Mesenchymal stem cell (in vitro differentiated cells and primary cell): ENCODE measurements at places on chromosomes 12 and 14.
A peak's percentile ranks its signal among the peaks of the same experiment; 100 is the strongest.

GRCh38 chr14:54301359-54301758 lies 95.4 kb upstream of the CDKN3 start:
- H3K27ac ChIP-seq = no peak overlapping the region
- no peaks in the 10 kb centered on the region for H3K27me3 ChIP-seq
- no peak overlapping the region for H3K4me3 ChIP-seq
- no peak for DNase-seq
- no peaks in the 10 kb centered on the region for H3K4me1 ChIP-seq

DNA sequence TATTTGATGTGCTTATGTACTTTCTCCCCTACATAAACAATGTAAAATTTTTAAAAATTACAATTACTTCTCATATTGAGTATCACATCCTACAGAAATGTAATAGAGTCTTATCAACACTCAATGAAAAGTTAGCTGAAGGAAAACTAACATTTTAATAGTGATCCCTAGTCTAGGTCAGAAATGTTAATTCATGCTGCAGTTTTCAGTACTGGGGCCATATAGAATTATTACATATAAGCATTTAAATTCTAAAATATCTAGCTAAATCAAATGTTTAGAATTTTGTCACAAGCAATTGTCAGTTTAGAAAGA lies 37.8 kb downstream of the SLC6A15 start:
- no peak overlapping the region for H3K27ac ChIP-seq
- H3K27me3 ChIP-seq = no peaks in the 10 kb centered on the region
- H3K4me3 ChIP-seq = no peak overlapping the region

- no peaks in the 10 kb centered on the region for H3K36me3 ChIP-seq
- DNase-seq = no peak
- peaks cover 3% of the 10 kb centered on the region for H3K4me1 ChIP-seq
- H3K27me3 ChIP-seq = peaks cover 6% of the 10 kb centered on the region
- H3K4me3 ChIP-seq = no peak overlapping the region
These were observed 77.1 kb downstream of the B4GALNT3 start for GRCh38 chr12:536751-537245.

DNA sequence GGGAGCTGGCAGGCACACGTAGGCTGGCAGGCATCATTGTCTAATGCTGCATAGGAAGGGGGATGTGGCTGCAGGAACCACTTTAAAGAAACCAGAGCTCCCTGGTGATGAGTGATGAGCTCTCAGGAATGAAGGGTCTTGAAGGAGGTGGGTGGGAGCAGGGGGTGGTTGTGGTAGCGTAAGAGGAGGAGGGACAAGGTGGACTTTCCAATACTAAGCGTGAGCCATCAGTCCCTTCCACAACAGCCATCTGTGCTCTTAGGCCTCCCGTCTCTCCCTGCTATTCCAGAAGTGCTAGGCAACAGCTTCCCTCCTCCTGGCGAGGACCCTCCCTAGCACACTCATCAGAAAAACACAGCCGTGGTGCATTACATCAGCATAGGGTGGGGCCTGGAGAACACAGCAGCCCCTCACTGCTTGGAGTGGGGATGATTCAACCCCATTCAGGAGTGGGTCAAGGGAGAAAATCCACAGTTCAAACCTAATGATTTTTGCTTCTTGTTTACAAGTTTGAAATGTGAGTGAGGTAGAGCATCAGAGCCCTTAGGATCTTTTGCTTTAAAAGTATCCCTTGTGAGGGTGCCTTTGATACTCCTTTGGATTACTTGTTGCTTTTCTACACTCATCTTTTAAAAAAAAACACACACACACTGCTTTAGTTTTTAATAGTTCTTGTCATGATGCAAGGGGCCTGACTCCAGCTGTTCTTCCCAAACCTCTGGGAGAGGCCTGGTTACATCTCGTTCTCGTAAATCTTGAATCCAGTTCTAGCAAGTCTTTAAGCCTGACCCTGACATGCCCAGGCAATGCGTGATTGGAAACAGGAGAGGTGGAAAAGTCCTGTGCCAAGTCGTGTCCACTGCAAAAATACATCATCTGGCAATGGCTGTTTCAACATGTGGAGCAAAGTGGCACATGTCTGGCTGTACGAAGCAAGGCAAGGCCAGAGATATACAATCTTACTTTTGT lies 356.4 kb upstream of the DDHD1 start:
- no peaks in the 10 kb centered on the region for H3K27me3 ChIP-seq
- H3K4me1 ChIP-seq = peaks cover 3% of the 10 kb centered on the region
- no peak overlapping the region for H3K4me3 ChIP-seq
- no peaks in the 10 kb centered on the region for H3K36me3 ChIP-seq
- H3K27ac ChIP-seq = no peak overlapping the region

- H3K4me3 ChIP-seq = no peak overlapping the region
- H3K27me3 ChIP-seq = no peaks in the 10 kb centered on the region
- peaks cover 6% of the 10 kb centered on the region for H3K36me3 ChIP-seq
- no peak overlapping the region for H3K27ac ChIP-seq
- H3K4me1 ChIP-seq = peaks cover 3% of the 10 kb centered on the region
These were observed 23.2 kb downstream of the PPM1A start for GRCh38 chr14:60272177-60272576.

DNA sequence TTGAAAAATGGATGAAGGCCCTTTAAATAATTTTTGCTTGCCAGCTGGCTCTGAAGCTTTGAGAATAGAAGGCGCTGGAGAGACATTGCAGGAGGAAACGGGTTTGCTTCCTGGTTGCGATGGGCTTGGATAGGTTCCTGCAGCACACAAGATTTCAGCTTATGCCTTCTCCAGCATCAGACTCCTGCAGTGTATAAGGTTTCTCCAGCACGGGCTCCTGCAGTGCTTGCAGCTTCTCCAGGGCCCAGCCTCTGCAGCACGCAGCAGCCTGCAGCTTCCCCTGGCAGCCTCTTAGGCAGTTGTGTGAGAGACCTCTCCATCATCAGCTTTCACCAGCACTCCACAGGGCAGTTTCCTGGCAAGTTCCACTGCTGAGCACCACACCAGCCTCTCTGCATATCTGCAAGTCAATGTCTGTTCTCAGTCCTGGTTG lies 78.7 kb upstream of the ZDHHC17 start:
- no peak overlapping the region for H3K4me3 ChIP-seq
- DNase-seq = peak; percentile 21
- H3K36me3 ChIP-seq = no peaks in the 10 kb centered on the region
- H3K27ac ChIP-seq = peak overlapping the region; percentile 42
- peaks cover 9% of the 10 kb centered on the region for H3K4me1 ChIP-seq

GRCh38 chr14:67418401-67419191 lies 6.6 kb upstream of the PLEK2 start:
- DNase-seq = no peak
- no peaks in the 10 kb centered on the region for H3K36me3 ChIP-seq
- H3K4me3 ChIP-seq = no peak overlapping the region
- H3K4me1 ChIP-seq = peaks cover 10% of the 10 kb centered on the region

GRCh38 chr14:103292426-103293374 lies 41.3 kb upstream of the EIF5 start:
- H3K27me3 ChIP-seq = peaks cover 49% of the 10 kb centered on the region
- H3K4me1 ChIP-seq = peaks cover 1% of the 10 kb centered on the region
- H3K36me3 ChIP-seq = no peaks in the 10 kb centered on the region
- no peak overlapping the region for H3K4me3 ChIP-seq
- DNase-seq = peak; percentile 70
